ENCODE measurements at places on chromosomes 1 and 21. TPM values are rescaled to one million over a fixed set of nuclear protein-coding genes. Genes with fewer than 3 reads are reported as not detected.

The IBA57 gene
- total RNA-seq: 7.4 TPM

The C1QA gene
- not detected for total RNA-seq

The AMPD1 gene
- total RNA-seq: not detected

The HSF2BP gene
- 9.1 TPM for total RNA-seq

The CD101 gene
- not detected for total RNA-seq

DNA sequence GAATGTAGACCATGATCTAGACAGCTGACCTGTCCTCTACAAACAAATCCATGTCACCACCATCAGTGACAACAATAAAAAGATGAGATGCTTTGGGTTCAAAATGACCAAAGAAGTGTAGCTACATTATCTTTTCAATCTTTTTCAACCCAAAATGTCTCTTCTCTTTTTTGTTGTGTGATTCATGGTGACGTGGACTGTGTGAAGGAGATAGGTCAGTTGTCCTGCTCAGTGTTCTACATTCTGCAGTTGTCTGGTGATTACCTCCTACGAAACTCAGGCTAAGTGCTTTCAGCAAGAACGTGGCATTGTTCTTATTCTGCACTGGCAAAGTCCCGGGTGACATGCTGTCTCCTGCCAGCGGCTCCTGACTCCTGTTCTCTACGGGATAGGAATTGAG lies 73.1 kb downstream of the PRKAB2 start:
- no peak for DNase-seq

DNA sequence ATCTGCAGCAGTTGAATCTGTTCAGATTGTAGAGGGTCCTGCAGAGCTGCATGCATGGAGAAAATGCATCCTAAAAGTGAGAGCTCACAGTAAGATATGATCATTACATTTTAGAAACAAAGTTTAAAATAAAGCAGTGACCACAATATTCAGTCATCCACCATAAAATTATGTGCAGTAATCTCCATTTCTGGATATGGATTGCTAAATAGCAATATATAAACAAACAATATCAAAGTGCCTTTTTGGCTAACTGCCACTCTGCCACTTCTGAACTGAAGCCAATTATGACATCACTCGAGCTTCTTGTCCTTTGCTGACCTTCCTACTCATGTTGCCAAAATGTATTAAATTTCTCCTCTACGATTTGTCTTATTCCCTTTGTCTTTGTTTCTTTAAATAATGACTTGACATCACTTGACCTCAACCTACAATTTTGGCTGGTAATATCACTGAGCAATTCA lies 262.0 kb upstream of the CXADR start:
- DNase-seq: no peak

All from A172 (cell line).